8988T (cell line): ENCODE measurements at places on chromosomes 3 and 15.

DNA sequence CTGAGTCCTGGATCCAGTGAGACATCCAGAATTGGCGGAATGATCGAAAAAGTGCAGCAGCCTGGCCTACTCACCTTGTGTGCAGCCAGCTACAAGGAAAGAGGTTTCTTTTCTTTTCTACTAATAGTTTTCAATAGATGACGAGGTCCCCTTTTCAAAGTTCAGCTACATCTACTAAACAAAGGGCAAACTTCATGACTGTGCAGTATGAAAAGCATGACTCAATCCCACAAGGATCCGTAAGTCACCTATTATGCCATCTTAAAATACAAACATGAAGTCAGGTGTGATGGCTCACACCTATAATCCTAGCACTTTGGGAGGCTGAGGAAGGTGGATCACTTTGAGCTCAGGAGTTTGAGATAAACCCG is 16.7 kb downstream of the MIX23 start:
- DNase-seq, result no peak

- no peak for DNase-seq
Measured at GRCh38 chr3:4848176-4848825, 130.9 kb upstream of the BHLHE40 start.

GRCh38 chr3:33096093-33096868 is 665 bp downstream of the GLB1 start:
- no peak for DNase-seq

GRCh38 chr3:18024715-18025114 is 282.3 kb upstream of the TBC1D5 start:
- no peak for DNase-seq

DNA sequence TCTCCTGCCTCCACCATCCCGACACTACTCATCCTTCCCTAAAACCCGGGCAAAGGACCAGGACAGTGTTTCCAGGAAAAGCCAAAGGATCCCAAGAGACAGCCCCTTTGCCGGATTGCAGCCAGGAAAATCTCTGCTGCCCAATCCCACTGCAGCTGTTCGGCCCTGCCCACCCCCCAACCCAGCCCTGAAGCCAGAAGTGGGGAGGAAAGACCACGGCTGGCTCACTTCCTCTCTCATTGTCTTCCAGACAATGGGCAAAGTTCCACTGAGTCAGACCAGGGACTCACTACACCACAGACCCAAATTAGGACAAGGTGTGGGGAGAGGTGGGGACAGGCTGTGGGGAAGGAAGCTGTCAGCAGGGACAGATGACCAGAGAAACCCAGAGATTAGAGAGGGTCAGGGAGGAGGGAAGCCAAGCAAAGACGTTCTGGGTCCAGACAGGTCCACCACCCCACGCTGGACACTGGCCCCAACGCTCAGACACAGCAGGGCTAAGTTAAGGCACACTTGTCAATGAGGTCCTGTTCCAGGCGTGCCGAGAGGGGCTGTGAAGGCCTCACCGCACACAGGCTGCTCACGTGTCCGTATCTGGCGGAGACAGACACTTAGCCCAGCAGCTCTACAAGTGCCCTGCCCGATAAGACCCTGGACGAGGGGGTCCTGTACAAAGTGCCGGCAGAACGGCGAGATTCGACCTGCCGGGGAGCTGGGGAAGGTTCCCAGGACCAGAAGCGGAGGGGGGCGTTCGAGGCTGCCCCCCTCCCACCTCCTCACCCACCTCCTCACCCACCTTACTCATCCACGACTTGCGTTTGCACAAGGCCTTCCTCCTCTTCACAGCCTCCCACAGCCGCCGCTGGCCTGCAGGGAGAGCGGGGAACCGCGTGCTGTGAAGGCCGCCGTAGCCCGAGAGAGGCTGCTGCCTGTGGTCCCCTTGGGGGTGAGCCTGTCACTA is 21.9 kb downstream of the TNK2 start:
- DNase-seq, result no peak

DNA sequence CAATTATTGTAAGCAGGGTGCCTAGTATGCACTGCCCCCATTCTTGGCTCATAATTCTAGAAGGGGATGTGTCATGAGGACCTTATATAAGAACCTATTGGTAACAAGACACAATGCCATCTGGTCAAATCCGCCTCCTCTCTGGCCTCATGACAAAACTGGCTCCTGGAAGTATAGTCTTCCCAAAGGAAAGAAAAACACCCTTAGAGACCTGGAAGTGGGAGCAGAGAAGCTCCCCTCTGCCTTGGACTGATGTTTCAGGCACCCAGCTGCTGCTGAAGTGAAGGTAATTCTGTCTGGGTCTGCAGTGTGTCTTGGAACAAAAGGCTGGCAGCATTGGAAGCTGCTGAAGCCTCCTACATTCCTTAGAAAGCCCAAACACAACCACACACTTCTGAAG is 107.2 kb upstream of the CLSTN2 start:
- DNase-seq, result no peak

DNA sequence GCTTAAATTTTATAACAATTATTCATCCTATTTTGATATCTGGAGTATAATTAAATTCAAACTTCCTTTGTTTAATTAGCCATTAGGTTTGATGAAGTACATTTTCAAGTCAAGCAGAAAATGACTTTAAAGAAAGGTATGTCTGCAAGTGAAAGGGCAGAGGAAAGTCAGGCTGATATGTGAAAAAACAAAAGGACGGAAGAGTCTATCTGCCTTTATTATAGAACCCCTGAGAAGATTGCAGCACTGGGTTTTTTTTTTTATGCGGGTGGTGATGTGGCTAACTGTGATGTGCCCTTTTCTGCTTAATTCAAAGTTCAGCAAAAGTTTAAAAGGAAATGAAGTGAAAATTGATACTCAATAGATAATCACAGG is 83.2 kb downstream of the COL8A1 start:
- no peak for DNase-seq

GRCh38 chr3:182725372-182726251 is 67.7 kb upstream of the ATP11B start:
- DNase-seq, result no peak

DNA sequence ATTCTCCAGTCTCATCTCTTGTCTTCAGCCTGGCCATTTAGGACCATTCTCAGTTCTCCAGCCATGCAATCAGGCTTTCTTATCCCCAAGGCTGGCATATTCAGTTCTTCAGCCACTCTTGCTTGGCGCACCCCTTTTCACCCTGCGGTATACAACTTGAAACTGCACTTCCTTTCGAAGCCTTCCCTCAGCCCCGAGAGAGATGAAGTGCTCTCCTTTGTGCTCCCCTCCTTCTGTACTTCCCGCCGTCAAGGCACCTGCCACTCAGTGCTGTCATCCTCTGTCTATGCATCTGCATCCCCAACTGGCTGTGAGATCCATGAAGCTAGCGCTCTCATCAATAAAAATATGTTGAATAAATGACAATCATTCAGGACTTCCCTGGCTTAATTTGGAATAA is 45.7 kb downstream of the MORC1 start:
- no peak for DNase-seq
